Placental pericyte (primary cell): ENCODE measurements at places on chromosomes 13 and 19. TPM values are rescaled to one million over a fixed set of nuclear protein-coding genes. Genes with fewer than 3 reads are reported as not detected.

Gene ZNF585A
- total RNA-seq = 3.1 and 9.7 TPM in 2 replicates

Gene FUT1
- under 0.01 TPM in 2 replicates for total RNA-seq

Gene PEG3
- 0.14 and 0.44 TPM in 2 replicates for total RNA-seq

Gene ICAM4
- total RNA-seq = 8.3 and 9.2 TPM in 2 replicates

Gene IFI30
- 23.9 and 24.3 TPM in 2 replicates for total RNA-seq

Gene UBE2S
- 40.5 and 198 TPM in 2 replicates for total RNA-seq

Gene SEMA6B
- total RNA-seq = 0.43 and 1.3 TPM in 2 replicates

Gene AMH
- total RNA-seq = 0.29 and 1.1 TPM in 2 replicates

Gene CYP2F1
- total RNA-seq = not detected in 2 replicates

Gene FLT3LG
- total RNA-seq = 4.8 and 6.9 TPM in 2 replicates

Gene ZNF100
- 2.0 and 4.0 TPM in 2 replicates for total RNA-seq

Gene FAM216B
- total RNA-seq = not detected in 2 replicates

Gene SPACA6
- 9.9 and 17.1 TPM in 2 replicates for total RNA-seq
